Amniotic stem cell (primary cell): ENCODE measurements at places on chromosomes 1 and 21.
A peak's percentile ranks its signal among the peaks of the same experiment; 100 is the strongest.

DNA sequence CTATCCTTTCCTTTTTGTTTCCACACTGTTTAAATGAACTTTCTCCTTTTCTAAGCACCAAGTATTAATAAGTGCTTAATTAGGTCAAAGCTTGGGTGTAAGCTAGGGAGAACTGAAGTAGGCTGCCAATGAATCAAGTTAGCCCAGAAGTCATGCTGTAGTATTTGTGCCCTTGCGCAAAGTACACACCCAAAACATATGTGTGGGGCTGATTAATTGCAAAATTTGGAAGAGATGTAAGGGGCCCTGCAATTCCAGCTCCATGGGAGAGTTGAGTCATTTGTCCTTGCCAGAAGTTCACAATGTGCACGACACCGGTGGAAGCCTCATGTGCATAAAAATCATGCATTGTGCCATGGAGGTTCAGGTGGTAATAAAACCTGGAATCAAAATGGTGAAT, 18.6 kb upstream of the NTNG1 start:
- DNase-seq, result no peak

DNA sequence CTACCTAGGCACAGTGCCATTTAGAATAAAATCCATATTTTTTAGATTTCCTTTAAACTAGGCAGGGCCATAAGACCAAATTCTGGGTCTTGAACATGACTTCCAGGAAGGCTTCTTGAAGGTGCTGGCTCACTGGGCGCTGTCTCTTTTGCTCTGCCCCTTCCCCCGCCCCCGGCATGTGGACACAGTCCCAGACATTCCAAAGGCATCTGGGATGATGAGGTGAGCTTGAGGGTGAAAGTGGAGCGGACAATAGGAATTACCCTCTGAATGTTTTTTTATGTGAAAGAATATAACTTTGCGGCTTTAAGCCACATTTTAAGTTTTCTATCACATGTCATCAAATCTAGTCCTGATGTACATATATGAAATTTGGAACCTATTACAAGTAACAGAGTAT, 29.4 kb downstream of the RWDD3 start:
- no peak for DNase-seq

- no peak for DNase-seq
Measured at GRCh38 chr1:230754796-230755195, 7.6 kb downstream of the CAPN9 start.

DNA sequence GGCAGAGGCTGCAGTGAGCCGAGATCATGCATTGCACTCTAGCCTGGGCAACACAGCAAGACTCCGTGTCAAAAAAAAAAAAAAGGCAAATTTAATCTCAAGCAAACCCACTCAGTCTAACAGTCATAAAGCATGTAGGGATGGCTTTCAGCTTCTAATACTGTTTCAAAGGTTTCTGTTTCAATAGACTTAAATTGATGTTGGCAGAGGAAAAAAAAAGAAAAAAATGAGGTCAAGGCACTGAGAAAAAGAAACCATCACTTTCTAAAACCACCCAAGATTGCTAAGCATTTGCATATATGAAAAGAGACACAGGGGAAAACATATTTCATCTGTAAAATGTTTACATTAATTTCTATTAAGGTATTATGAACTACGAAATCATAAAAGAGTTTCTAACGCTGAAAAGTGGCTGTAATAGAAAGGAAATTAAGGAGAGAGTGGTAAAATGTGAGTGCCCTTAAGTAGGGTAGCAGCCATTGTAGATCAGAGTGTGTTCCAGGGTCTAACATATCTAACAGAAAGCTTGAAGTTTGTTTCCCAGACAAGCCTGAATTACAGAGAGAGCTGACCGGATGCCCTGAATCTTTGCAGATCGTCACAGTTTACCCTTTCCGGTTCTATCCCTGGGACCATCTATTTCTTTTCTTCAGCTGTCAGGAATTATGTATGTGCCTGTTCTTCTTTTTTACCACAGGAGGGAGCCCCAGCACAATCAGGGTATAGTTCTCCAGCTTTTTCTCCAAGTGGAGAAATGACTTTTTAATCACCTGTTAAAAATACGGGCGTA, 70.0 kb downstream of the PLD5 start:
- no peak for DNase-seq

GRCh38 chr1:230163719-230164118, 96.7 kb downstream of the GALNT2 start:
- no peak for DNase-seq

GRCh38 chr1:155978973-155979429, 654 bp upstream of the ARHGEF2 start:
- no peak for DNase-seq

DNA sequence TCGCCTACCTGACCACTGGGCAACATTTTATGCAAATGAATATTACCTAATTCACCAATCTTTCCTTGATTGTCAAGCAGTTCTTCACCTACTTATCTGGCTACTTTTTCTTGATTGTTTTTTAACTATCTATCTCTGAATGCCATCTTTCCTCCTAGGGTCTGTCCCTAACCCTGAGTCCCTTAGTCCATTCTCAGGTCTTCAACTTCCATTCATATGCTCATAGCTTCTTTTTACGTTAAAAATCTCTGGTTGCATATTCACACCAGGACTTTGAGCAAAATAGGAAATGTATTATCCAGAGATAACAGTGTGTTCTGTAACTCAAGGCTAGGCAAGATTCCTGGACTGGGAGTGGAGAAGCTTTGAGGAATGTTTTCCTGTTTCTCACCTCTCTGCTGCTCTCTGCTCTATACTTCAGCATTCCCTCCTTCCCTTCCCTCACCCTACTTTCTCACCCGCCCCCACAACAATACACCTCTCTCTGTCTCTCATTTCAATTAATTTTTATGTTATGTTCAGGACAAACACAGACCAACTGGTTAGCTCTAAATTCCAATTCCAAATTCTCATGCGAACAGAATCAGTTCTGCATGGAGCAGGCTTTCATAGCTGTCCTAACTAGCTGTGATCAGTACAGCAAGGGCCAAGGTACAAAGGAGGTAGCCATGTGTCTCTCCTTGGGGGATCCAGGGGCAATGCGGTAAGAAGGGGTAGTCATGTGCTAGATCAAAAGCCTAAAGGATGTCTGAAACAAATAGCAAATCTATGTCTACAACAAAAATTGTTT, 278.4 kb downstream of the USH2A start:
- DNase-seq, result no peak

GRCh38 chr1:115041654-115042053, 12.0 kb downstream of the TSHB start:
- DNase-seq, result no peak

GRCh38 chr1:215992620-215993019, 425.5 kb downstream of the KCTD3 start:
- peak; percentile 14 for DNase-seq

DNA sequence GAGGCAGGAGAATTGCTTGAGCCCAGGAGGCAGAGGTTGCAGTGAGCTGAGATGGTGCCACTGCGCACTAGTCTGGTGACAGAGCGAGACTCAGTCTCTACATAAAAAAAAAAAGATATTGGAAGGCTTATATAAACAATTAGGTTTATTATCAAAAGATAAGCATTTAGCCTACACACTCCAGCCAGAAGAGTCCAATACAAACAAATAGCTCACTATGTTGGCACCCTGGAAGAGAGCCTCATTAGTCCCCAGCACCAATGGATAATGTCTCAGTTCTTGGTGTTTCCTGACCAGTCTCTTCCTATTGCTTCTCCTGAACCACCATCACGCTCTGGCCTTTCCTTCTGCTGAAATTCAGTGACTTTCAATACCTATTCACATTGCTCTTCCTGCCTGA, 48.6 kb upstream of the ATP1A1 start:
- DNase-seq, result no peak

- no peak for DNase-seq
Measured at GRCh38 chr1:23500466-23500865, 16.5 kb upstream of the ASAP3 start.

DNA sequence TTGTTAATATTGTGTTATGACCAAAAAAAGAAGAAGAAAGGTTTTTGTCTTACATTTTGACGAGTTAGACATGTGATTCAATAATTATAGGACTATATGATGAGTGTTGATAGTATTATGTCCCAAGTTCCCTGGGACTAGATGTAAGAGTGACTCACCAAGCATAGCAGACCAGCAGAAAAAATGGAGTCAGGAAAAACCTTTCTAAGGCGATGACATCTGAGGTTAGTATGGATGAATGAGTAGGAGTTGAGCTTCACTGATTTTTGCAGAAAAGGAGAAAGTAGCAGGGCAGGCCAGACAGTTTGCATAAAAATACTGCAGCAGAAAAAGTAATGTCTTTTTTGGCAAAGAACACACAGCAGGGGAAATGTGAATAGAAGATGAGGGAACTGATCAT, 1041.3 kb upstream of the ADGRL4 start:
- DNase-seq, result no peak

GRCh38 chr21:36784947-36785346, 86.0 kb downstream of the SIM2 start:
- no peak for DNase-seq

- no peak for DNase-seq
Measured at GRCh38 chr21:41482301-41482700, 25.7 kb downstream of the TMPRSS2 start.

- DNase-seq, result no peak
Measured at GRCh38 chr1:3620708-3621107, 4.1 kb upstream of the TPRG1L start.

- no peak for DNase-seq
Measured at GRCh38 chr1:216926720-216927510, 203.7 kb upstream of the ESRRG start.

DNA sequence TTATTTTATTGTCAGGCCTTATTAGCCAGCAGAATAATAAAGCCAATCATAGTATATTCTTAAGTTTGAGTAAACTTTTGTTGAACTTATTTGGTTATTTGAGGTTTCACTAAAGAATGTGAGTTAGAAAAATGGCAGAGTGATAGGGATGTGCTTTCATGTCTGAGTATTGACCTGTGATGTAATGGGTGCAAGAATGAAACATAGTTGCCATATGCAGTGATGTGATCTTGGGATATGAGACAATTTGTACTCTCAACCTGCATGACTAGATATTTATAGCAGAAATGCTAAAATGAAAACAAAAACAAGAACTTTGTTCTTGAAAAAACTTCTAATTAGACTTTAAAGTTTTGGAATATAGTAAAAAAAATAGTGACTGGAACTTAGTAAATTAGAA, 97.9 kb downstream of the DISP1 start:
- DNase-seq, result no peak

DNA sequence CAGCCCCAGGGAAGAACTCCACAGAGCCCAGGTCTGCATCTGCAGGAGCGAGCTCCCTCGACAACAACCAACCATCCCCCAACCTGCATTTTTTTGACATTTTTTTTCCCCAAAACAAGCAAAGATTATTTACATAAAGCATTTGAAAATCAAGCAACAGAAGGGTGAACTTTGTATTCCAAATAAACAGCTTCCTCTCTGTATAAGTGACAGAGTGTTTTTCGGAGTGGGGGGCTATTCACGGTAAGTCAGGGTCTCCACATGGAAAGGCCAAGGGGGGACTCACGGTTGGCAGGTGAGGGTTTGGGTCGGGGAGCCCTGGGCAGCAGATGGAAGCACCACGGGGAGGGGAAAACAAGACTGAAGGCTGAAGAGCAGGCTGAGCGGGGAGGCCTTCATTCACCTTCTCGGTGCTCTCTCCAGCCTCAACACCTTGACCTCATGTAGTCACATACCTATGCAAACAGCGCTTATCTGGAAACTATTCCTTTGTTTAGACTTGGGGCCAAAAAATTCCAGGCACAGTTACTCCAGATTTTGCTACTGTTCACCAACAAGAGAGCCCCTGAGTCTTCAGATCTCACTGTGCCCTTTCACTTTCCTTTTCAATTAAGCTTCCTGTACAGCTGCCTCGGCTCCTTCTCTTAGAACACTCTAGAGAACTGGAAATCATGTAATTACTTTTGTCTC, 27.6 kb downstream of the C2CD2 start:
- no peak for DNase-seq

DNA sequence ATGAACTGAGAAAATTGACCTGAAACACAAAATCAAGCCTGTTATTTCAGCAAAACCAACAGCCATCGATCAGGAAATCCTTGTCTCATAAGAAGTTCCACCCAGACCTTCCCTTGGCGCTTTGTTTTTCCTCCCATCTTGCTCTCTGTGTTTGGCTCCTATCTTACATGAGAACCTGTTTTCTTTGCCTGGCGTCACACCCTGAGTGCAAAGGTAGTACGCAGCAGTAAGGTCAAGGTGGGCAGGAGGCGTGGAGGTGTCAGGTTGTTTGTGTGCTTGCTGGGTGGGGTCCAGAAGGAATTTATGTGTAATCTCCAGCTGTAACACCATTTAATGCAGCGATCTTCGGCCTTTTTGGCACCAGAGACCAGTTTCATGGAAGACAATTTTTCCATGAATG, 50.5 kb downstream of the C1orf21 start:
- no peak for DNase-seq

GRCh38 chr1:79128722-79129121, 122.2 kb upstream of the ADGRL4 start:
- DNase-seq, result peak; percentile 7

GRCh38 chr1:59285691-59286090, 11.2 kb upstream of the FGGY start:
- no peak for DNase-seq

GRCh38 chr1:167592475-167592874, 37.6 kb upstream of the RCSD1 start:
- DNase-seq, result no peak

DNA sequence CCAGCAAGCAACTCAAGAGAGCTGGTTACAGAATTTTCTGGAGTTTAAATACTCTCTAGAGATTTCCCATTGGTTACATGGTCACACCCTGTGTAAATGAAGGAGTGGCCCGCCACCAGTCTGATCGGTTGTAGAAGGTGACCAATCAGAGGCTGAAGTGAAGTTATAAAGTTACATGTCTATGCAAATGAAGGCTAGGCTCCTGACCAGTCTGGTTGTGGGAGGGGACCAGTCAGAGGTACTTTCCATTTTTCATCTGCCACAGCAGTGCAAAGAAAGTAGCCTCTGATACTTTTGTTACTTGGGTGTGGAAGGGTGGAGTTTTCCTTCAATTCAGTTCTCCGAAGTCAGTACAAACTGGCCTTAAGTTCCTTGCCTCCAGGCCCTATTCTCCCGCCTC, 273.7 kb downstream of the BARHL2 start:
- DNase-seq, result no peak

GRCh38 chr1:210850556-210850955, 283.4 kb downstream of the KCNH1 start:
- no peak for DNase-seq
